NCI-H1048 (cell line): ENCODE measurements at places on chromosomes 6 and 20.

- peak; percentile 36 for DNase-seq
These were observed 20.1 kb downstream of the MRPS18A start for GRCh38 chr6:43667245-43668150.

DNA sequence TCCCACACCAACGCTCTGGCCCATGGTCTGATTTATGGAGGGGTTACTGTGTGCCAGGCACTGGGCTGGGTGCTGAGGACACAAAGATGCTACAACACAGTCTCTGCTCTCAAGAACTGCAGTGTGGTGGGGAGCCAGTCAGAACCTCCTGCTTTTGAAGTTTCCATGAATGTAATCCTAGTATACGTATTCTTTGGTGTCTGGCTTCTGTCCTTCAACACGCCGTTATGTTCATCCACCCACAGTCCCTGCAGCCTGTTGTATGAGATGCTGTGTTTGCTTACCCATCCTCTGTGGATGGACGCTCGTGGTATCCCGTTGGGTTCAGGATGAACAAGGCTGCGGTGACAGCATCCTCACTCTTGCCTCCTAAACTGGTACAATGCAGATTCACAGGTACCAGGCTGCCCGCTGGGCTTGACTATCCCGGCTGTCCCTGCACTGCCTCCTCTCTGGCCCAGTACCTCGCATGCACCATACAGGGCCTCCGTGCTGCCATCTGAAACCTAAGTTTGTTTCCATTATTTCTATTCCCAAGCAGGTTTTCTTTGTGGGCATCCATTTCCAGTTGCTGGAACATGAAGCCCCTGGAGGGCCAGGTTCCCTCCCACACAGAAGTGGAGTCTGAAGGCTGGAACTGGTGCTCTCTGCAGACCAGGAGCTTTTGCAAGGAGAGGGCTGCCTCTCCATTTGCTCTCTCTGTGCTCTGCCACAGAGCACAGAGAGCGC, 364.5 kb downstream of the ZFAND3 start:
- DNase-seq = no peak

DNA sequence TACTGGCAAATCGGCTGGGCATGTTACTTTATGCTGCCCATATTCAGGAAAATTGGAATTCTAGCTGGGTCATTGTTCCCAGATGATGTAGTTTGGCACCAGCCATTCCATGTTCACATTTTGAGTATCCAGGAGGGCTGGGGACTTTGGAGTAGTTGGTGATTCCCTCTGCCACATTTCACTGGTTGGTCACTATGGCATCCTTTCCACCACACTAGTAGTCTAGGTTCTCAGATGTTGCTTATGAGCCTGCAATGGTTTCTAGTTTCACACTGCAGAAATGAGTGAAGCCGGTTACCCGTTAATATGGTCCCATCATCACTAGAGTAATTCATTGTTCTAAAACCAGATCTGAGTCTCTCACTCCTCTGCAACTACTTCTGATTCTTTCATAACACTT, 4.6 kb downstream of the PTPN1 start:
- DNase-seq = no peak

GRCh38 chr20:14264869-14265268, 72.5 kb downstream of the FLRT3 start:
- DNase-seq = no peak

GRCh38 chr6:52254731-52255378, 10.6 kb upstream of the IL17F start:
- DNase-seq = no peak

DNA sequence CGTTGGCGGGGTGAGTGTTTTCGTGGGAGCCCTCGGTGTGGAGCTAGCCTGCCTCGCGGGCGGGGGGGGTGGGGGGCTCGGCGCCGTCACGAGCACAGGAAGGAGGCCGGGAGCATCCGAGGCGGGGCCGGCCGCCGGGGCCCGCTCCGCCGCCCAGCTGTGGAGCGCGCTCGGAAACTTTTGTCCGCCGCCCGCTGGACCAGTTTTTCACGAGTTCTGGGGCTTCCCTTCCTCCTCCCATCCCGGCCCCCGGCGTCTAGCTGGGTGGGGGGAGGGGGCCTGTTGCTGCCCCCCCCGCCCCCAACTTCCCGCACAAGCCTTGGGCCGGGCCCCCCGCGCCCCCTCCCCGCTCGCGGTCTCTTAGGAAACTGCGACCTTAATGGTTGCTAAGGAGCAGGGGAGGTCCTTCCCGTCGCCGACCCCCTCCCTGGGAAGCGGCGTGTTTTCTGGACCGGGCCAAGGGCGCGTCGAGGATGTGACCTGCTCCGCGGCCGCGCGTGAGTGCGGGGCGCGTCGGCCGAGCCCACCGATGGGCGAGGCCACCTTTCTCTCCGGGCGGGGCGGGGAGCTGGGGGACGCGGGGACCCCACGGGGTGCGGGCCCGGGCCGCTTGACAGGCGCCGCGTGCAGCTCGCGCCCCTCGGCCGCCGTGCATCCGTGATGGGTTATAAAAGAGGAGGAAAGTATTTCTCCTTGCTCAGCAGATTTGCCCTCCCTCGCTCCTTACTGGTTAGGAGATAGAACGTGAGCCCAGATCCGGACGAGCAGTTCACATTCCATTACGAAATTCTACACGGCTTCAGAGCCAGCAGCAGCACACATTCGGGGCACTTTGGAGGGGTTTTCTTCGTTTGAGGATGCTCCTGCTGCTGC, 1.4 kb downstream of the RREB1 start:
- DNase-seq = no peak

DNA sequence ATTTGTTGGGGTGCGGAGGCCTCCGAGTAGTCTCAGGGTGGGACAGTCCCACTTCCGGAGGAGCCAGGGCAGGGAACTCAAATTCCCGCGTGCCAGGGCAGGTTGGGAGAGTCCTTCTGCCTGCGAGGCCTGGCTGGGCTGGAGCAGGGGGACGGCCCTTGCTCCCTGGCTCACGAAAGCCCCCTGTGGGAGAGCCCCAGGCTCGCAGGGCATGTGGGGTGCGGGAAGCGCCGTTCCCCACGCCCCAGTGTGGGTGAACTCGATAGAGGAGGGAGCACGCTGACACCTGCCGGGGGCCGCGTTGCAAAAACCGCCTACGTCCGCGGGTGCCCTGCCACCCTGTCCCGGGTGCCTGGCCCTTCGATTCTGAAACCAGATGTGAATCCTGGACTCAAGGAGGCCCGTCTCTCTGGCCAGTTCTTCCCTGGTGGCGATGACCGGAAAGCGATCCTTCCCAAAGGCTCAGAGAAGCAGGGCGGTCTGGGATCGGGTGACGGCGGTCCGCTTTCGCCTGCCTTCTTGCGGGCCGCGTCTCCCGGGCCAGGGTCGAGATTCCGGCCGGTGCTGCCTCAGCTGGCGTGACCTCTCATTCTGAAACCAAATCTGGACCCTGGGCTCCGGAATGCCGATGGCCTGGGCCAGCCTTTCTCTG, 1846.5 kb upstream of the DEFB115 start:
- DNase-seq = no peak

GRCh38 chr6:35177596-35177995, 36.2 kb upstream of the SCUBE3 start:
- no peak for DNase-seq

DNA sequence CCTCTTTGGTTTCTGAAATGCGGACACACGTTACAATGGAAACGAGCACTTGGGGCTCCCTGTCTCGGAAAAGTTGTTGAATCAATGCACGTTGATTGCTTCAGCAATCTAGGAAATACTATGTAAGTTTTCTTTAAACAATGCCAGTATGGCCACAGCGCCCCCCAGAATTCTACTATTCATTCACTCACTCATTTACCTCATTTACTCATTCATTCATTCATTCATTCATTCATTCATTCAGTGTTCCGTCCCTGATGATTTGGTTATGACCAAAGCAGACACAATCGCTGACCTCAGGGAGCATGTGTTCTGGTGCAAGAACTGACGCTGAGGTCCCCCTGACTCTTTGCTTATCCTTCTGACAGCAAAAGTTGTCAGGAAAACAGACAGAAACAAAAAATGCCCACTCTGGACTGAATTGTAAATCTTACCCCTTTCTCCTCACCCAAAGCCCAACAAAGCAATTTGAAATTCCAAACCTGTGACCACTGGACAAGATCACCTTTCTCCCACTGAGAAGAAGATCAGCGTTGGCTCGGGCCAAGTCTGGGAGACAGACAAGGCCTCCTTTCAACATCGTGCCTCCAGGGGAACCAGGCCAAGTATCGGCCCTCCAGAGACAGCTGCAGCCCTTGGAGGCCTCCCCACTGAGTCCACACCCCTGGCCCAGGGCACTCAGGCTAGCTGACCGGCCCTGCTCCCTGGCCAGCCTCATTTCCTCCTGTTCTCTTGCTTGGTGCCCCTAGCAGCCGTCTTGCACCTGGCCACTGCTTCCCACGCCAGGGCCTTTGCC, 15.0 kb upstream of the PMEPA1 start:
- DNase-seq = no peak

DNA sequence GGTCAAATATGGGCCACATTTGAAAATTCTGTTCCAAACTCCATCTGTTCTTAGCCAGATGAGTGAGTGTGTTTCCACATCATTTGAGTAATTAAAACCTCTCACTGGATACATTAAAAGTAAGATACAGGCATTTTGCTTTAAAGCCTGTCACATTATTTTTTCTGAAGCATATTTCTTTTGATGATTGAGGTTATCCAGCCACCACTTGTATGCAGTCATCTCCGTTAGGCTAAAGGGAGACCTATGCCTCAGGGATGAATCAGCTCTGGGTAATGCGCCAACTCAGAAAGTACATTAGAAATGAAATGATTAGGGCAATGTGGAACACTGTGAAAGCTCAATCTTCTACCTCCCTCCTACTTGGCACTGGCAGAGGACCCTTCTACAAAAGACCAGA, 90.7 kb downstream of the SNAP25 start:
- DNase-seq = no peak

DNA sequence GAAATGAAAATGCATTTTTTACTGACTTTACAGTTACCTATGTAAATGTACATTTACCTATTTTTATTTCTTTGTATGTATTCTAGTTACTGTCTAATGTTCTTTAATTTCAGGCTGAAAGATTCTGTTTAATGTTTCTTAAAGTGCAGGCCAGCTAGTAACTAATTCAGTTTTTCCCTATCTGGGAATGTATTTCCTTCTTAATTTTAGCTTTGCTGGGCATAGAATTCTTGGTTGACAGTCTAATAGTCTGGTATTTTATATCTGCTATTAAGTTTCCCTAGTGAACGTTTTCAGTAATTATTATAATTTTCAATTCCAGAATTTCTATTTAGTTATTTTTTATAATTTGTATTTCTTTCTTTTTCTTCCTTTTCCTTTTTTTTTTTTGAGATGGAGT, 186.0 kb upstream of the NOX3 start:
- no peak for DNase-seq

DNA sequence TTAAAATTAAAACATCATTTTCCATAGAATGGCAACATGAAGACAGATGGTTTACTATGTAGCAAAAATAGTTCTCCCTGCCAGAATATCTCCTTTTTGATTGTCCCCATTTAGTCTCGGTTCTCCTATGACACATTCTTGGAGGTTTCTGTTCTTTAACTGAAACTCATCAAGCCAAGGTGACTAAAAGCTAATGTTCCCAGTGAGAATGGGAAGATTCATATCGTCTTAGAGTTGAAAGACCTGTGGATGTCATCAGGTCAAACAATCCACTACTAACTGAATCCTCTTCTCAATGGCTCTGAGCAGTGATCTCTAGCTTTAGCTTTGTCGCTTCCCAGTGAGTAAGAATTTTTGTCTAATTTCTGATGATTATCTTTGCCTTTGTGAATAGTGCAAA, 1.3 kb upstream of the DOK5 start:
- DNase-seq = no peak

DNA sequence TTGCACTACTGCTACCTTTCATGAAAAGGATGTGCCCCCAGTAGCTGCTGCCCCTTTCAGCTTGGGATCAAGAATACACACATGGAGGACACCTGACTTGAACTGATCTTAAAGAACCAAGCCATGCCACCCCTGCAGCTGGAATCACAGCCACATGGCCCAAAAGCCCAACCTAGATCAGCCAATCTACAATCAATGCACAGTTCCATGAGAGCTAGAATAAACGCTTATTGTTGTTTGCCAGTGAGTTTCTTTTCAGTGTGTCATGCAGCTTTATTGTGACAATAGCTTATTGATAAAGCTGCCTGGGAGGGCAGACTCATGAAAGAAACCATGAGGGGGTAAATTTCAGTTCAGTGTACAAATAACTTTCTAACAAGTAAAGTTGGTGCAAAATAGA, 397.7 kb downstream of the PTPRT start:
- DNase-seq = no peak

DNA sequence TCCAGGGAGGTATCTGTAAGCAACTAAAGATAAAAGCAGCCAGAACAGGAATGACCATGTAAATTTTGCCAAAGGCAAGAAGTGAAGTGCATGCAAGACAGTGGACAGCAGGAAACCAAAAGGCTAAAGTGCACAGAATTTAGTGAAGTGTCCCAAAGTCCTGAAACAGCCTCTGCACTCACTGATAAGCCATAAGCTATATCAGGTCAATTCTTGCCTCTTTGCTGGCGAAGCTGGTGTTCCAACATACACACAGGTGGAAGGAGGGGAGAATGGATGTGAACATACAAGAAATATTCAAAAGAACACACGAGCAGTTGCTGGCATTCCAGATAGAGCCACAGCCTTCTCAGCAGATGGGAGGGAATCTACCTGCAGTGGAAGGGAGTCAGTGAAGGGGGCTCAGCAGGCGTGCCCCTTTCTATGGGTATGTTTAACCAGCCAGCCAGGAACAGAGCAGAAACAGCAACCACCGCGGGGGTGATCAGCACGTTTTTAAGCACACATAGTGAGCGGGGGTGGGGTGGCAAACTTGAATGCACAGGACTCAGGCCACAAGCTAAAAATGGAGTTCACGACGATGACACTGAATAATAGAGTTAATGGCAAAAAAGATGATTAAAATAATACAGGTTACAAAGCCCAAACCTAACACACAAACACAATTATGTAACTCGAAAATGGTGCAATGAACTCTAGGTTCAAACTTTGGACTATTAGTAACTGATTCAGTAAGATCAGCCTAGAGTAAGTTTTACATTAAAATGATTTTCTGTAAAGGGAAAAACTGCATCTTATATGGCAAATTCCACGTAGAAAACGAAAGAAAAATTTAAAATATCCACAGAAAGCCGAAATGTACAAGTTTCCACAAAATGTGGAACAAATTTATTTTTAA, 1.2 kb downstream of the ECI2 start:
- no peak for DNase-seq

DNA sequence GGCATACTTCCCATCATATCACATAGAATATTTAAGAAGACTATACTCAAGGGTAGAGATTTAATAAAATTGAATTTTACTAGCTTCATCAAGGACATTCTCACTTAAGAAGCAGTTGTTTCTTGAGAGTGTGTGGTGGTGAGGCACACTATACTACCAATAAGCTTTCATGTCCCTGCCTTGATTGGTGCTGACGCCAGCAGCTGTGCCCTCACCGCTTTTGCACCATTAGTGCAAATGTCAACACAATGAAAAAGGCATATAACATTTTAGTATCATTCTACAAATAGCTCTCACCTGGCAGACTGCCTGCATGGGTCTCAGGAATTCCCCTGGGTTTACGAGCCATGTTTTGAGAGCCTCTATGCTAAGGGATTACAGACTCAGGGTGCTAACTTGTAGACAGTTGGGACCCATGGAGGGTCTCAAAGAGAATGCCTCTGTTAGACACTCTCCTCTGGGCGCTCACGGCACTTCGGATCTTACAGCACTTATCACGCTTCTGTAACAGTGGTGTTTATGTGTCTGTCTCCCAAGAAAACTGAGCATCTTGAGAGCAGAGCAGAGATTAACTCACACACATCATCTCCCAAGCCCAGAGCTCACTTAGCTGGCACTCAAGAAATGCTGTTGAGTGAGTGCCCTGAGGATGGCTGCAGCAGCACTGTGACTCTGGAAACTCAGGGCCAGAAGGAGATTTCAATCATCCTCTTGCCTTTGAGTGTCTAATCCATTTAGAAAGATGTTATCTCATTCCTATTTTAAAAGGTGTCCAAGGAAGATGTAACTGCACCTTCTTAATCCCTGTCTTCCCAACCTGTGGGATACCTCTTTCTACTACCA, 143.3 kb upstream of the GPR6 start:
- DNase-seq = no peak
